ENCODE measurements at places on chromosomes 11 and 22.

DNA sequence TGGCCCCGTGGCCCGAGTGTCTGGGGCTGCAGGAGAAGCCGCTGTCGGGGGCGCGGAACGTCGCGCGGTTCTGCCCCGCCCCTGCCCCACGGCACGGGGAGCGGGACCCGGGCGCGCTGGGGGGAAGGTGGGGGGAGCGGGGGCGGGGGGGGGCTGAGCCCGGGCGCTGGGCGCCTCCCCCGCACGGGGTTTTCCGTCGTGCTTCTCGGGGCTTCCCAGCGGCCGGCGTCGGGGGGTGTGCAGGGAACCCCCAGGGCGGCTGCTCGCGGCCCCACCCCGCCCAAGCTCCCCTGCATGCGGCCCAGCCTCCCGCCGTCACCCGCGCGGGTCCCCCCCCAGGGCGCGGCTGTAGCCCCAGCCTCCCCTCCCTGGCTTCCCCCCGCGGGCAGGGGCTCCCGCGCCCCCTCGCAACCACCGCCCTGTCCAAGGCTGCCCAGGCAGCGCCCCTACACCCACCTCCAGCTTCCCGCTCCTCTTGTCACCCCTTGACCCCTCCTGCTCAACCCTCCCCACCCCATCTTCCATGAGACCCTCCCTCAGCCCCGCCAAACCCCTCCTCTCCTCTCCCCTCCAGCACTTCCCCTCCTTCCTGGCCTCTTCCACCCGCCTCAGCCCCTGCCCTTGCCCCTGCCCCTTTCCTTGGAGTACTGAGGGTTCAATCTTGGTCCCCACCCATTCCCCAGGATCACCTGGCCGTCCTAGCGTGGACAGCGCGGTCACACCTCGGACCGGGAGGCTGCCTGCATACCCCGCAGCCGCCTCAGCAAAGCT lies 1.7 kb downstream of the IL17REL start:
- no peak for DNase-seq

GRCh38 chr11:130449310-130449990 lies 1.0 kb downstream of the ADAMTS15 start:
- peak; percentile 35 for DNase-seq

DNA sequence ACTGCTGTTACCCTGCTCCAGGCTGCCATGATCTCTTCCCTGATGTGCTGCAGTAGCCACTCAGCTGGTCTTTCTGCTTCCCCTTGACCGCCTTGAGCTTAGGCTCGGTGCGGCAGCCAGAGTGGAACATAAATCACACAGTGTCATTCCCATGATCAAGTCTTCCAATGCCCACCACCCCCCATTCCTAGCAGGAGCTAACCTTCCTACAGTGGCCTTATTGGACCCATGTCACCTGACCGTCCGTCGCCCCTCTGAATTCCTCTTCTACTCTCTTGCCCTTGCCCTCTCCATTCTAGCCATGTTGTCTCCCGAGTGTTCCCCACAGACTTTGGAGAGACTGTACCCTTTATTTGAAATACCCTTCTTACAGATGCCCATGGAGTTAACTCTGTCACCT lies 43.4 kb downstream of the OTOG start:
- DNase-seq: no peak

- no peak for DNase-seq
Measured at GRCh38 chr22:36352803-36353507, 34.8 kb downstream of the MYH9 start.

- no peak for DNase-seq
Measured at GRCh38 chr11:57440744-57441414, 14.0 kb upstream of the SLC43A3 start.

- DNase-seq: no peak
Measured at GRCh38 chr11:82944198-82944597, 42.7 kb downstream of the DDIAS start.

GRCh38 chr22:22803285-22803853 lies 84.2 kb upstream of the IGLL5 start:
- no peak for DNase-seq

DNA sequence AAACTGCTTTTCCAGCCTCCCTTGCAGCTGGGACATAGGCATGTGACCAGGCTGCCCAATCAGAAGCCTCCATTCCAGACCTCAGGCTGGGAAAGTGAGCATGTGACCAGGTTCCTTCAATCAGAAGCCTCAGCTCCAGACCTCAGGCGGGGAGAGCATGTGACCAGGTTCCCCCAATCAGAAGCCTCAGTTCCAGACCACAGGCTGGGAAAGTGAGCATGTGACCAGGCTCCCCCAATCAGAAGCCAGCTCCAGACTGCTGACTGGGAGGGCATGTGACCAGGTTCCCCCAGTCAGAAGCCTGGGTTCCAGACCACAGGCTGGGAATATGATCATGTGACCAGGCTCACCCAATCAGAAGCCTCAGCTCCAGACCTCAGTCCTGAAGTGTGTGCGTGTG lies 11.7 kb upstream of the IL2RB start:
- peak; percentile 37 for DNase-seq

DNA sequence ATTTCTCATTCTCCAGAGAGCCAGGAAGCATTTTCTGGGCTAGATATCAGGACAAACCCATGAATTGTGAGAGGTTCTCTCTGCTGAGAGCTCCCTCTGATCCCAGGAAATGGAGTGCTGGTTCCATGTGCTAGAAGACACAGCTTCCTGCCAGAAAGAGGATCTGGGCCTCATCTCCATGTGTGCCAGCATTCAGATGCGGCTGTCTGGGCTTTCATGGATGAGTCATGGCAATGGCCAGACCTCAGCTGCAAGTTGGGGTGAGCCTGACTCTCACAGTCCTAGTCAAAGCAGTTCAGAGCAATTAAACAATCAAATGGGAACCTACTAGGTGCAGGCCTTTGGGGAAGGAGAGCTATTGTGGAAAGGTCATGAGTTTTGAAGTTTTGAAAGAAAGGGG lies 82.3 kb upstream of the EED start:
- DNase-seq: peak; percentile 89

- no peak for DNase-seq
Measured at GRCh38 chr11:113262594-113262993, 51.8 kb upstream of the TTC12 start.

DNA sequence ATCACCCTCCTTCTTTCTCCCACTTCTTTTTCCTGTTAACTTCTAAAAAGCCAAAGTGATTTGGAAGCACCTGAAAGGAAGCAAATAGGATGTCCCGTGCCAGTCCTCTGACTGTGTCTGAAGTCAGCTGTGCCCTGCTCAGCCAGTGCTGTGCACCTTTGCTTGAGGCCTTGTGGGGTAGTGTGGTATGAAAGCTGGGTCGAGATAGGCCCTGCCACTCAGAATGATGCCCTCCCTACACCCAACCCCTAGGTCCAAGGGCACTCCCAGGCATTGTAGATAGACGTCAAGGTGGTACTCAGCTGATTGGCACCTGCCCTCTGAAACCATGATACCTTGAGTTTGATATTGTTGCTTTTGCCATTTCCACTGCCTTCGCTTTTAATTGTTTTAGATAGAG lies 83.6 kb upstream of the RASSF10 start:
- DNase-seq: no peak

GRCh38 chr11:32454993-32455392 lies 19.7 kb upstream of the WT1 start:
- DNase-seq: no peak

DNA sequence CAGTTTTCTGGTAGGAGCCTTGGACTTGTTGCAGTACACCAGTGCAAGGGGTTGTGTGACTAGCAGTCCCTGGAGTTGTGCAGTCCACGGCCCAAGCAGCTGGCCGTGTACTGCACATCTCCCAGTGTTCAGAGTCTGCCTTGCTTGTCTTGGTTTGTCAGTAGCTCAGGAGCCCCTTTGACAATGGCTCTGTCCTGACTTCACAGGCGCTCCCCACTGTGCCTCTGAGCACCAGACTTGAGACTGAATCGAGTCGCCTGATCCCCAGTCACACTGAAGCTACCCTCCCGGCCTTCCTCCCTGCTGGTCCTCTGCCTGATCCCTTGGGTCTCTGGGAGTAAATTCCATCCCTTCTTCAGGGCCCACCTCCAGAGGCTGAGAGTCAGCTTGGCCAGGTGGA lies 19.4 kb downstream of the SYNGR1 start:
- DNase-seq: no peak

GRCh38 chr22:22720724-22721261 lies 76.4 kb downstream of the GGTLC2 start:
- DNase-seq: peak; percentile 66

DNA sequence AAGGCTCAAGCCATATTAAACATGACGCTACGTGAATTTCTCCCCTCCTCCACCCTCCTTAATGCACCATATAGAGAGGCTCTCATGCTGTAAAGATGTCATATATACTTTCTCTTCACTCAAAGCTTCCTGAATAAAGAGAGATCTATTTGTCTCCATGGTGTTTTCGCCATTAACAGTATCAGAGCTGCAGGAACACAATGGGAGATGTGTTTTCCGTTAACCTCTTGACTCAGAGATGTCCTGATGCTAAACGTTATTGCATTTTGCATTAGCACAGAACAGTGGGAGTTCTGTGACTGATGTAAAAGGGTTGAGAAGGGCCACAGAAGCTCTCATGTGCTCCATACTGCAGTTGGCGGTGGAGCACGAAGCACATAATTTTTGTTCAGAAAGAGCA lies 25.7 kb upstream of the BLID start:
- DNase-seq: no peak

DNA sequence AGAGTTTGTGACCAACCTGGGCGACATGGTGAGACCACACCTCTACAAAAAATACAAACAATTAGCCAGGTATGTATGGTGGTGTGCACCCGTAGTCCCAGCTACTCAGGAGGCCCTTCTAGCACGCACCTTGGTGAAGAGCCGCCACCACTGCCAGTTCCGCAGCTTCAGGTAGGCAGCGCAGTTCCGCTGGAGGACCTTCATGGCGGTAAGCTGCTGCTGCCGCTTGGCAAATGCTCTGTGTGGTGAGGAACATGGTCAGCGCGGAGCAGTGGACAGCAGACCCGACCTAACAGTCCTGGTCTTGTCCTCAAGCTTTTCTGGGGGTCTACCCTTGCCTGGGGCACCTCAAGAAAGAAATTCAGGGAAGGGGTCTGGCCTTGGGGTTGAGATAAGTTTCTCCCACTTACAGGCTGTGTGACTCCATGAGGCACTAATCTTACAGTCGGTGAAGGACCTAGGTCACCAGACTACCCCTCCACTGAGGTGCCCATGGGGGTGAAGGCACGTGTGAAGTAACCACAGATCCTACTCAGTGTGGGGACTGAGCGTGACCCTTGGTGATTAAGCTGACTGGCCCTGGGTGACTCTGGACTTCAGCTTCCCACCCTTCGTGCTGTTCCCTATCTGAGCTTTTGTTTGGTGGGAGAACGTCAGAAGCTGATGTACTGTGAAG lies 49.6 kb downstream of the APOL1 start:
- no peak for DNase-seq

GRCh38 chr22:47022075-47022473 lies 259.6 kb downstream of the TBC1D22A start:
- DNase-seq: no peak

DNA sequence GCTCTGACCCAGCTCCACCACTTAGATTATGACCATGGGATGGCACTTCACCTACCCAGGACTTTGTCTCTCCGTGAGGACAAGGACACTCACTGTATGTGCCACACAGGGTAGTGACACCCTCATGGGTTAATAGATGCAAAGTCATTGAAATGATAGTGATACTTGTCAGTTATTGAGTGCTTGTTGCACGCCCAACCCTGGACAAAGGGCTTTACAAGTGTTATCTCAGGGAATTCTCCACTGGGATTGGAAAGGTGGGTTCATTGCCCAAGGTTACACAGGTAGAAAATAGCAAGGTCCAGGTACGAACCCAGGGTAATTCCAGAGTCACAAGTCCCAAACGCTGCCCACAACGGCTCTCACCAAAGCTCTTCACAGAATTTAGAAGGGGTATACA lies 158.2 kb downstream of the TRIM29 start:
- DNase-seq: no peak

- no peak for DNase-seq
Measured at GRCh38 chr11:124602193-124602592, 9.0 kb upstream of the PANX3 start.

GRCh38 chr11:62054484-62055121 lies 69.2 kb upstream of the INCENP start:
- DNase-seq: peak; percentile 69

GRCh38 chr11:109320595-109320994 lies 101.4 kb upstream of the C11orf87 start:
- DNase-seq: no peak

GRCh38 chr11:30381879-30382278 lies 59.0 kb downstream of the ARL14EP start:
- no peak for DNase-seq

- no peak for DNase-seq
Measured at GRCh38 chr11:77196961-77197360, 68.9 kb downstream of the MYO7A start.

- no peak for DNase-seq
Measured at GRCh38 chr22:50684501-50684900, 11.9 kb downstream of the SHANK3 start.

GRCh38 chr11:91163619-91164451 lies 941.0 kb upstream of the CHORDC1 start:
- DNase-seq: no peak

GRCh38 chr11:110606415-110606814 lies 105.8 kb downstream of the ARHGAP20 start:
- DNase-seq: no peak

- DNase-seq: peak; percentile 79
Measured at GRCh38 chr11:70483077-70483861, 84.9 kb downstream of the CTTN start.

DNA sequence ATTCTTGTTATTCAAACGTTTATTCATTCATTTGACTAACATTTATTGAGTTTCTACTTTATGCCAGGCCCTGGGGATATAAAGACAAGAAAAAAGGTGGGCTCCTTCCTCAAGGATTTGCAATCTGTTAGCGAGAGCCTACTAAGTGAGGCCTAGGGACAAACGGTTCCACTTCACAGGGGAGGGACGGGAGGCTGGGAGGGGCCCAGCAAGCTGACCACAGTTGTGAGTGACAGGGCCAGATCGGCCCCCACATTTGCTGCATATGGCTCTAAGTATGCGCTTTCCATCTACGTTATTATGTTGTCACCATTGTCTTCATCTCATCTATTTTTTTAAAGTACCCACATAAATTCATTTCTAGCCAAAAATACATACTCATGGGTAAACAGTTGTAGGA lies 271.1 kb downstream of the BUD13 start:
- DNase-seq: no peak

All from NB4 (cell line).